ENCODE measurements at places on chromosomes 16 and 17.

GRCh38 chr16:2471016-2471652 is at the start of gene NTN3:
Gene NTN3 (plus strand): TSS chr16:2471297. CDS start chr16:2471702, 405 bp downstream.
- no peak for DNase-seq

DNA sequence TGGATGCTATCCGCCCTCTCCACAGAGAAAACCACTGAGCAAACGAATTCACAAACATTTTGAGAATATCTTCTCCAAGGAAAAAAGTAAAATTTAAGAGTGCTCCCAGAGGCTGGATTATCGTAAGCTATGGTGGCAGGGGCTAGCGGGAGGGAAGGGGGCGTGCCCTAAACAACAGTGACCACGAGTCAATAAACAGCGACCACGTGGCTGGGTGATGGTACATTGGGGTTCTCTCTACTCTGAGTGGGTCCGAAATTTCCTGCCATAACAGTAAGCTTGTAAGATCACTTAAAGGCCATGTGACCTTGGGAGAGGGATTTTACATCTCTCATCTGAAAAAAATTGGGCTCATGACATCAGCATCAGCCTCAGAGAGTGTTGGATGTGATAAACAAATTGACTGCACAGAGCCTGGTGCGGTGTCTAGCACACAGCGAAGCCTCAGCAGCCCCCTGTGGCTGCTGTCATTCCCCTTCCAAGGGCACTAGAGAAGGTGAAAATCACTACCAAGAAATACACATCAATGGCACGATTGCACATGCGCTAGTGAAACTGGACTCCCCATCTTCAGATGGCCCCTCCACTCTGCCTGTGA is 213.2 kb downstream of the XYLT1 start:
- no peak for DNase-seq

GRCh38 chr17:65137021-65137939 is at the start of gene RGS9:
Gene RGS9 (plus strand): TSS chr17:65137370. CDS start chr17:65137541, 171 bp downstream.
- DNase-seq: peak; percentile 76

- no peak for DNase-seq
These were observed 12.6 kb downstream of the CACNG1 start for GRCh38 chr17:67056746-67057490.

DNA sequence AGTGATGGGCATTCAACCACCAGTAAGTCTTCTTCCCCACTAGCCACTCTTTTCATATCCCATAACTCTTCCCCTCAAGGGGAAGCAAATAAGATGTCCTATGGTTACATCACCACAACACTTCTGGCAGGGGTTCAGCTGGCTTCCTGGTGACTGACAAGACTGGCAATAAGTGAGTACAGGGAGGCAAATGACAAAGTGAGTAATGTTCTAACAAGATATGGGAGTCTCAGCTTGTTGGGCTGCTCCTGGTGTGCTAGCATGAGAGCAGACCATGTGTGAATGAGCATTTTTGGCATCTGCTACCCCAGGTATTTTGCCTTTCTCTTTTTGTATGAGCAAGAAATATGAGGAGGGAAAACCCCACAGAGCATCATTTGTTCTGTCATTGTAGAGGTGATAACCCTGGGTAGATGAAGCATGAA is 9.9 kb downstream of the TMIGD1 start:
- DNase-seq: peak; percentile 4

- DNase-seq: no peak
These were observed 9.2 kb downstream of the CCL17 start for GRCh38 chr16:57413733-57414132.

DNA sequence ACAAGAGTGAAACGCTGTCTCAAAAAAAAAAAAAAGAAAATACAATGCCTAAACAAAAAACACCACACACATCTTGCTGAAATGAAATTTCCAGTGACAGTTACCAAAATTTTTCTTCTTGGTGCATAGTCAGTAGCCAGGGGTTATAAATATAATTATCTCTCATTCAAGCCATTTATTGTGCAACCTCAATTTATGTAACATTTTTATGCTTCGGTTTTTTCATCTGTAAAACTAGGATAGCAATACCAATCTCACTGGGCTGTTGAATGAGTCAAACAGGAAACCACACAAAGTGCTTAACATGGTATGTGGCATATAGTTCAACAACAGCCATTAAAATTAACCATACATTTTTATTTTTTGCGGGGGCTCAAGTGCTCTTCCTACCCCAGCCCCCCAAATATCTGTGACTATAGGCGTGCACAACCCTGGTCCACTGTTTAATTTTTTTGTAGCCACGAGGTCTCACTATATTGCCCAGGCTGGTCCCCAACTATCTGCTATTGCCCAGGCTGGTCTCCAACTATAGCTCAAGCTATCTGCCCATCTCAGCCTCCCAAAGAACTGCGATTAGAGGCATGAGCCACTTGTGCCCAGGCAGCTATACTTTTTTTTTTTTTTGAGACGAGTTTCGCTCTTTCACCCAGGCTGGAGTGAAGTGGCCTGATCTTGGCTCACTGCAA is 2.6 kb downstream of the COG4 start:
- no peak for DNase-seq

GRCh38 chr17:1491443-1492248 is 840 bp downstream of the MYO1C start:
- no peak for DNase-seq

GRCh38 chr16:57925310-57925709 is 45.6 kb downstream of the CNGB1 start:
- DNase-seq: no peak

DNA sequence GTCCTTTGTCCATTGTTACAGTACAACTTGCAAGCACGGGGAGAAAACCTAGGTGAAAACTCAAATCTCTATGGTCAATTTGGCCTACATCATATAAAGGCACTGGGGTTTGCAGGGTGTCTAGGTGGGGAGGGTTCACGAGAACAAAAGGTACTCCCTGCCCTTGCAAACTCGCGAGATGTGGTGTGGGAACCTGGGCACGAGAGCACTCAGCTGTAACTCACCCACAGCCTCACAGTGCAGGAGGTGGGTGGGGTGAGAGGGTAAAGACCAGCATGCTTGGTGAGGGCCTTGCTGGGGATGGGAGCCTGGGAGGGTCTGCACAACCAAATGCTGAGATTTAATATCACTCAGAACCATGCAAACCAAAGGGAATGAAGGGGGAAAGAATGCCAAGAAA is 18.4 kb upstream of the ZNF594 start:
- no peak for DNase-seq

- no peak for DNase-seq
These were observed 18.7 kb upstream of the LGALS9 start for GRCh38 chr17:27612160-27612770.

- no peak for DNase-seq
These were observed 13.9 kb downstream of the SNN start for GRCh38 chr16:11681976-11682654.

DNA sequence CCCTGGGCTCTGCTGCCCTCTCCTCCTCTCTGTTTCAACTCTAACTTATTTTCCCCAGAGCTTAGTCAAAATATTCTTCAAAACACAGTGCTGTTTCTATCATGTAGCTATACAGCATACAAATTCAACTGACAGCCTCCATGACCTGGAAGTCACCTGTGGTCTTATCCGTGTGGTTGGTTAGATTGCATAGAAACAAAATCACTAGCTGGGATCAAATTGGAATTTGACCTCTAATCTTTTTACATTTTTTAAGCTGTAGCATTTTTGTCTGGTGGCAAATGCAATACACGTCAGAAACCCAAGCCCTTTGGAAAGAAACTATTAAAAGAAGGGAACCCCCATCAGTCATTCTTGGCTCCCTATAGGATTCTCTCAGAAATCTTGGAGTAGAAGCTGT is 57.3 kb downstream of the ABCC12 start:
- no peak for DNase-seq

- DNase-seq: no peak
These were observed 240.9 kb downstream of the CDH11 start for GRCh38 chr16:64880994-64881393.

DNA sequence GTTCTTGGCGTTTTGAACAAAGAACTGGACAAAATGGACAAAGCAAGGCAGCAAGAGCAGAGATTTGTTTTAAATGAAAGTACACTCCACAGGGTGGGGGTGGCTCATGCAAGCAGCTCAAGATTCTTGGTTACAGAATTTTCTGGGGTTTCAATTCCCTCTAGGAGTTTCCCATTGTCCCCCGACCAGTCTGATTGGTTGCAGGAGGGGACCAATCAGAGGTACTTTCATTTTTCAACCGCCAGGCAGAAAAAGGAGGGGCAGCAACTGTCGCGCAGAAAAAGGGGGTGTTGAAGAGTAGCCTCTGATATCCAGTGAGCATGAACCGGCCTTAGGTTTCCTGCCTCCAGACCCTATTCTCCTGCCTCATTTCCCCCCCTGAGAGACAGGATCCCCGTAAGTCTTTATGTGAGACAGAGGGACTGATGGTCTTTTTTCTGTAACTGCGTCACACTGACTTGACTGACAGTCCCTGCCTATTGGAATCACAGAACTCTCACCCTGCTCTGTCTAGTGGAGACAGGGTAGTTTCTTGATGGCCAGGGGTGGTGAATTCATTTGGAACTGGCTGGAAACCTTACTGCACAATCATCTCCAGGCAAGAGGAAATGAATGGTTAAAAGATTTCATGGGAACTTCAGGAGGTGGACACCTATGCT is 59.4 kb upstream of the ALOX12 start:
- no peak for DNase-seq
